ENCODE measurements at places on chromosomes 4 and X.

- no peak for DNase-seq
These were observed 75.2 kb upstream of the ENPP6 start for GRCh38 chr4:184292877-184293276.

DNA sequence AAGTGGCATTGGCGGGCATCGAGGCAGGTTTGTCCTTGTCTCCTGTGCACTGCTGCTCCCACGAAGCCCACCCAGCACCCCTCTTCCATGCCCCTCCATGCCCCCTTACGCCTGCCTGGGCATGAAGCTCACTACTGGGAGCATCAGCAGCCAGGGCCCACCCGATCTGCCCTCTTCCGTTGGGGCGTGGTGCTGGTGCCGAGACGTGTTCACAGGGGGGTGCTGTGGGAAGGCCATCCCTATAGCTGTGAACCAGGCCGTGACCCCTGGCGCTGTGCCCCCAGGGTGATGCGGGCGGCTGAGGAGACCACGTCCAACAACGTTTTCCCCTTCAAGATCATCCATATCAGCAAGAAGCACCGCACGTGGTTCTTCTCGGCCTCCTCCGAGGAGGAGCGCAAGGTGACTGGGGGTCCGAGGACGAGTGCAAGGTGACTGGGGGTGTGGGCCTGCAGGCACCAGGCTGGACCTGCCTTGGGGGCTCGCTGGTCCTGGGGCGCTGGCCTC, 19.3 kb upstream of the ADD1 start:
- DNase-seq, result no peak

- no peak for DNase-seq
These were observed 10.0 kb downstream of the KCNE5 start for GRCh38 chrX:109614951-109615350.

GRCh38 chr4:122710434-122711308, 21.8 kb upstream of the BBS12 start:
- no peak for DNase-seq

DNA sequence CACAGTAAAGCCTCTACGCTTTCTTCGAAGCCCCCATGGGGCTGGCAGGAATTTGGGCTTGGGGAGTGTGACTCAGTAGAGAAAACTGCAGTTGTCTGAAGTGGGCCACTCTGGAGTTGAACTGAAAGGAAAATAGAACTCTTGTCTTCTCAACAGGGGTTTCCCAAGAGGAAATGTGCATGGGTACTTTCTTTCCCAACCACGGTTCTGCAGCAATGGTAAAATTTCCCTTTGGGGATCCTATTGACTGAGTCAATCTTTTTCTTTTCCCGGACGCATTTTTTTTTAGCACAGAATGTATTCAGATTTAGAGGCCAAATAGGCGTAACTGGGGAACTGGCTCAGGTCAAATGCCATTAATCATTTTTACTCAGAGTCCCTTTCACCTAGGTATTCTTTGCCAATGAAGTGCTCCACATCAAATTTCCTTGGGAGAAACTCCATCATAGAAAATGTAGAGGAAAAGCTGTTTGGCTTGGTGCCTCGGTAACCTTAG, 269.3 kb downstream of the STIM2 start:
- DNase-seq, result no peak

GRCh38 chrX:45903781-45904201, 641.4 kb downstream of the ZNF674 start:
- DNase-seq, result no peak

DNA sequence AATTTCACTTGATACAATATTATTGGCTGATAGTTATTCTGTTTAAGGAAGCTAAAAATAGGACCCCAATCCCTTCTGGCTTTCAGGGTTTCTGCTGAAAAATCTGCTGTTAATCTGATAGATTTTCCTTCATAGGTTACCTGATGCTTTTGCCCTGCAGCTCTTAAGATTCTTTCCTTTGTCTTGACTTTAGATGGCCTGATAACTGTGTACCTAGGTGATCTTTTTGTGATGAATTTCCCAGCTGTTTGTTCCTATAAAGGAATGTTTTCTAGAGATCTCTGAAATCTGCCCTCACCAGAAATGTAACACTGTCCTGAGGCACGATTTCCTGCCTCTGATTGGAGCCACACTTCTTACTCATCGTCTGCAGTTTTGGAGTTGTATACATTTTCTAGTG, 69.4 kb upstream of the PRDM5 start:
- no peak for DNase-seq

DNA sequence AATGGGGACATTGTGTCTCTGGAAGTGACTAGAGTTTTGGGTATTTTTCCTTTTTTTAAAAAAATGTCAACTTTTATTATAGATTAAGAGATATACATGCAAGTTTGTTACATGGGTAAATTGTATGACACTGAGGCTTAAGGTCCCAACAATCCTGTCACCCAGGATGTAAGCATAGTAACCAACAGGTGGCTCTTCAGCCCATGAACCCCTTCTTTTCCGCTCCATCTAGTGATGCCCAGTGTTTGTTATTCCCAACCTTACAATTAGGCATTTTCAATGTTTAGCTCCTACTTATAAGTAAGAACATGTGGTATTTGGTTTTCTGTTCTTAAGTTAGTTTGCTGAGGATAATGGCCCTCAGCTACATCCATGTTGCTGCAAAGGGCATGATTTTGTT, 102.7 kb downstream of the GRID2 start:
- DNase-seq, result no peak

- DNase-seq, result no peak
These were observed 14.9 kb downstream of the MSANTD1 start for GRCh38 chr4:3263876-3264193.

DNA sequence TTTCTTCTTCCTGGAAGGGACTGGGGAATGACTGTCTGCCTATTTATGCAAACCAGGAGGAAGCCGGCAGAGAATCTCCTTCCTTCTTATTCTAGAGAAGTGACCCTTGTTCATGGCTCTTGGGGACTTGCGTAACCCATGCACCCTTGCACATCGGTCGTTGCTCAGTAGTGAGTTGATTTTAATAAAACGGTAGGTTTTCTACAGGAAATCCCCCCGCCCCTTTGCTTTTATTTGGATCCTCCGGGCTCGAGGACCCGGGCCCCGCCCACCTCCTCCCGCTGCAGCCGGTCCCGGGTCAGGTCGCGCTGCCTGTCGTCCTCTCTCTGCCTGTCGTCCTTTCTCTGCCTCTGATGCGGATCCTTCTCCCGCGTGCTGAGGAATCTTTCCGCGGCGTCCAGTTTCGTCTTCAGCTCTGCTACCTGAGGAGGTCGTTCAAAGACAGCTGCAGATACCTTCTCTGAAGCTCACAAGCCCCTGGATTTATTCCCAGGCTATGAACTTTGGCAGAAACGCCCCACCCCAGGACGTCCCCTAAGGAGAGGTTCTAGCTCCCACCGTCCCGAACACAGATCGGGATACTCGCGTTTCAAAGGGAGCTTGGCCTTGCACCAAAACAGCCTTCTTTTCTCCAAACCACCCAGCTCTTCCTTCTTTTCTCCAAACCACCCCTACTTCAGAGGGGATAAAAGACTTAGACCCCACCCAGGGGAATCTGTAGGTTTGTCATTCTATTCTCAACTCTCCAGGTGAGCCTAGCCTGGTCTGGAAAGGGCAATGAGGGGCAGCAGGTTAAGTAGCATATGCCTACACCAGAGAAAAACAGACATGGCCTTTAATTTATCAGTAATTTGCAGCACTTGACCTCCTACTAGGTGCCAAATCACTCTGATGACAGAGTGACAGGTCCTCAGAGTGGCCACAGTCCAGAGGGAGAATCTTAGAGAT, 7.0 kb downstream of the TNIP3 start:
- DNase-seq, result no peak

DNA sequence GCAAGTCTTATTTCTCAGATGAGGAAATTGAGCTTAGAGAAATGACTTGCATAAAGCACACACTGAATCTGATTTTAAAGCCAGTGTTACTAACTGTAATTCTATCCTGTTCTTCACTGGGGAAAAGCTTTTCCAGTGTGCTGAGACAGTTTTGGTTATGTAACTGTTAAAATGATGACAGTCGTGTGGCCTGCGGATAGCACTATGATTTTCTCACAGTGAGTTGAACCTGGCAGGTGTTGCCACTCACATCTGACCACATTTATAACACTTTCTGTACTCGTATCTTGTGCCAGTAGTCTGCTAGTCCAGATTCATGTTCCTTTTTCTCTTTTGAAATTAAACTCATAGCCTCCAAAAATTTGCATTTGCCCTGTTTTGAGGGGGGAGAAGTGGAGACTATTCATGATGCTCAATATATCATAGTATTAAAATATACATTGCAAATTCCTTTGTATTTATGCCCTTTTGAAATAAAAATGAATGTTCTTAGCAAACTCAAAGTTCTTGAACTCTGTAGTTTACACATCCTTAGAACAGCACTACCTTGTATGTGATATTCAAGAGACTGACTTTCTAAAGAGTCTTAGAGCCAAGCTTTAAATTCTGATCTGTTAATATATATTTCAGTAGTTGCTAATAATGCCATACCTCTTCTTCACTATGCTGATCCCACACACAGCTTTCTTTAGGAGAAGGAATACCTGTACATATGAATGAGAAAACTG, 132.3 kb downstream of the PDLIM5 start:
- no peak for DNase-seq

GRCh38 chr4:125624951-125625350, 310.2 kb downstream of the FAT4 start:
- no peak for DNase-seq

- no peak for DNase-seq
These were observed 98.5 kb upstream of the FAM9C start for GRCh38 chrX:13142891-13143290.

- no peak for DNase-seq
These were observed 17.6 kb downstream of the MAGEA8 start for GRCh38 chrX:149898554-149898953.

DNA sequence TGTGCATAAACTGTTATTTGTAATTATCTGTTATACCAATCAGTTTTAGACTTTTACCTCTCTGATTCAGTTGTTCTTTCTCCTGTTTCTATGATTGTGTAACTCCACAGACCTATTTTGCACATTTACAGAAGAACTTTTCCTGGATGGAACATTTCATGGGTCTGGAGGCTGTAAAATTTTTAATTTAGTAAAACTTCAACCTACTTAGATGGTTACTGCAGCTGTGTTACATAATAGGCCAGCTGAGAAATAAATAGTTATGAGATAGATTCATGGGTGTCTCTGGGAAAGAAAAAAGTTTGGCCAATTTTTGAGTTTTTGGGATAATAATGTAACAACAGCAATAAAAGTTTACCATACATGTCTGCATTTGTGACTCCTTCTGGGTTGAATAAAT, 253.5 kb downstream of the ARHGAP24 start:
- no peak for DNase-seq

GRCh38 chr4:86965019-86965976, 30.5 kb downstream of the AFF1 start:
- no peak for DNase-seq

GRCh38 chr4:81506731-81507130, 35.0 kb upstream of the RASGEF1B start:
- DNase-seq, result no peak

DNA sequence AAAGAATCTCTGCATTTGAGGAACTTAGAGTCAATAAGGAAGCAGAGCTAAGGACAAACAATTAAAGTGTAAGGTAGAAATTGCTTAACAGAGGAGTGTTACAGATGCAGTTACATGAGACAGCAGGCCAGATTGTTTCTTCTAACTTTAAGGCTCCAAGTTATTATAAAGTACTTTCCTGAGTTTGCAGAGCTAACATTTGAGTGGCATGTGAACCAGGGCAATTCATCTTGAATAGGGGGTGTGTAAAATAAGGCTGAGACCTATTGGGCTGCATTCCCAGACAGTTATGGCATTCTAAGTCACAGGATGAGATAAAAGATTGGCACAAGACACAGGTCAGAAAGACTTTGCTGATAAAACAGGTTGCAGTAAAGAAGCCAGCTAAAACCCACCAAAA, 7.6 kb upstream of the LNX1 start:
- no peak for DNase-seq

- DNase-seq, result no peak
These were observed at the start of gene PCDH19 for GRCh38 chrX:100409610-100410590. Gene PCDH19 (minus strand): TSS chrX:100410273. CDS start chrX:100408597, 1,676 bp downstream.

- no peak for DNase-seq
These were observed 654 bp upstream of the STS start for GRCh38 chrX:7146703-7147412.

DNA sequence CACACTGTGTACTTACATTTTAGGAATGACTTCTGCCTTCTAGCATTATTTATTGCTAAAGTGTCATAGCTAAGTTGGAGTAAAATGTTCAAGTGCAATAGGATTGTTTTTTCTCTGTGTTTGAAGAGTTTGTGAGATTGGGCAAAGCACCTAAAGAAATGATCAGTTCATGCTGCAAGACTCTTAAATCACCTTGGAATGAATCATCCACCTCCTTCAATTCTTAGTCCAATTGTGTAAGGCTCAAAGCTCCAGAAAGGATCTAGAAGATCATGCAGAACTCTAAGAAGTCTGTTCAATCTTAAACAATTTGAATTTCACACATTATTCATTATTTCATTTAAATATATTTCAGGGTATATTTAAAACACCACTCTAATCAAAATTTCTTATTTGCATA, 137.1 kb downstream of the AMELX start:
- no peak for DNase-seq

DNA sequence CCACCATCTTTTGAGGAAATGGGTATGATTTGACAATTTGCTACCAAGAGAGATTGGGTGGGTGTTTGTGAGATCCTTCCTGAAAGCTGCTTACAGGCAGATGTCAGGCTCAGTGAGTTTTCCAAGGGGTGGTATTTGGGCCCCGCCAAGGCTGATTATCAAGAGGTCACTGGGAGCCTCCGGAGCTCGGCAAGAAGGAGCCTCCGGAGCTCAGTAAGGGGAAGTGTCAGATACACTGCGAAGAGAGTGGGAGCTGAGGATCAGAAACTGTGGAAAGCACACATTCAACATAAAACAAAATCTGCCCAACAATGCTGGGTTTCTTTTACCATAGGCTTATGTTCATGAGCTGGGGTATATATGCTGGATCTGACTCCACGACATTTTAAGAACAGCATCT, 714 bp downstream of the RTL3 start:
- DNase-seq, result no peak

- no peak for DNase-seq
These were observed 98.2 kb upstream of the PGRMC2 start for GRCh38 chr4:128385683-128386304.

DNA sequence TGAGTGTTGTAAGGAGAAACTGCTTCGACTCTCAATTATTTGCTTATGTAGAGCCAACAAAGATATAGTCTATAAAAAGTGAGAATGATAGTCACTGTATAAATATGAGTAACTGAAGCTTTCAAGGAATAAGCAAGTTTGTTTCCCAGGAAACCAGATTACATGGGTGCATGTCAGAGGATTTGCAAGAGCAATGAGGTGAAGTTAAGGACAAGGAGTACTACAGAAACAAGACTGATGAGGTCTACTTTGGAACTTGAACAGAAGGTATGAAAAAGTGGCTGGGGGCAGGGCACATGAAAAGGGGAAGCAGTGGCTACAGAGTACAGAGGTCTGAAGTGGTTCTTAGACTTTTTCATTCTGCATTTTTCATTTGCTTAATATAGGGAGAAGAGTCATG, 321.0 kb upstream of the CXXC4 start:
- no peak for DNase-seq

DNA sequence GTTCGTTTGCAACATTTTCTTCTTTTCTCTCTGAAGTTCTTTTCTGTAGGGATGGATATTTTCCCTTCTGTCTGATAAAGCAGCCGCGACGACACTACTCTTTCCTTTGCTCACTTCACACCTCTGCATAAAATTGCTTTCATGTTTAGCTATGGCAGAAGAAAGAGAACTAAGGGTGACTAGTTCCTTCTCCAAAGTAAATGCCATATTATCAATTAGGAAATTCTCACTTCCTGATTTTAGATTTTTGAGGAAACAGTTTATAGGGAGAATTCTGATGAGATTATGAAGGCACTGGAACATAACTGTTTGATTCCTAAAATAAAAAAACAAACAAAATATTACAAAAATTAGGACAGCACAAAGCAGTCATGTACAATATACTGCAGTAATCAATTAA, 29.2 kb downstream of the FANCB start:
- no peak for DNase-seq

Data from vagina (tissue), 2 donors.